ENCODE measurements at places on chromosomes 6 and 20.

GRCh38 chr6:83098589-83098988 is 31.1 kb downstream of the DOP1A start:
- DNase-seq = no peak

DNA sequence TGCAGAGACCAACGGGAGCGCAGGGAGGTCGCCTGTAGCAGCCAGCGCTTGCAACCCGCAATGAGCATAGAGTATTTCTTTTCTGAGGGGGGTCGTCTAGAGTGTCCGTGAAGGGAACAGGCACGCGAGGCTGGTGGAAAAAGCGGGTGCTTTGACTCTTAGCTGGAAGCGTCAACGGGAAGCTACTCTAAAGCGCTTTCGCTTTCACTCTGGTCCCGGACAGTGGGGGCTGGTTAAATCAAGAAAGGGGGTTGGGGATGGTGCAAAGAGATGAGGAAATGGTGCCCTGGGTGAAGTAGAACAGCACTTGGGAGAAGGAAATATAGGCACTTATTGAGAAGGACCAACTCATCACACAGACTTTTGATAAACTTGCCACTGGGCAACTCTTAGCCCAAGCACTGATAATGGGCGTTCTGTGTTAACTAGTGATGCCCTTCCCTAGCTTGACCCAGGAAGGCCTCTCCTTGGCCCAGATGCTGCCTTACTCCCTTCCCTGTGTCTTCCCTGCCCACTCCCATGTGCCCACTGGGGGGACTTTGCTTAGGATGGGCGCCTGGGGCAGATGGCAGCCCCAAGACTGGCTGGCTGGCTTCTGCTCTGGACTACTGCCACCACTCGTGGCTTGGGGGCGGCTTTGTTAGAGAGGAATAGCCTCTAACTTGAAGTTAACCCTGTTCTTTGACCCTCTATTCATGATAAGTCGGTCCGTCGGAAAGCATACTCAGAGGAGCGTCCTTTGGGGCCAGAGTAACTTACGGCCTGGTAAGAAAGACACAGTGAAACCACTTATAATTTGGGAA is 585 bp downstream of the PSMB9 start:
- no peak for DNase-seq

DNA sequence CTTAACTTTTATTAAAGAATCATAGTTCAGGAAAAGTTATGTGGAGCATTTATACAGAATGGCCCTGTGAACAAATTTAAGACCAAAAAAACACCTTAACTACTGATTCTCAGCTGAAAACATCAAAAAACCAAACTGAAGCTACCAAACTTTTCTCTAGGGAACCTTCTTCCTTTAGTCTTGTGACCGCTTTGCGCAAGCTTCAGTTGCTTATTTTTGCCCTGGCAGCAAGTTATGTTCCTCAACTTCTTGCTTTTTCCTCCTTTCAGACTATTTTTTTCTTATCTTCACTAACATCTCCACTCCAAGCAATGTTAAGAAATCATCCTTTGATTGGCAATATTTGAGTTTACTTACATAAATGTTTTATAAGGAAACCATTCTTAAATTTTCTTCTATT is 100.1 kb downstream of the MYB start:
- no peak for DNase-seq

DNA sequence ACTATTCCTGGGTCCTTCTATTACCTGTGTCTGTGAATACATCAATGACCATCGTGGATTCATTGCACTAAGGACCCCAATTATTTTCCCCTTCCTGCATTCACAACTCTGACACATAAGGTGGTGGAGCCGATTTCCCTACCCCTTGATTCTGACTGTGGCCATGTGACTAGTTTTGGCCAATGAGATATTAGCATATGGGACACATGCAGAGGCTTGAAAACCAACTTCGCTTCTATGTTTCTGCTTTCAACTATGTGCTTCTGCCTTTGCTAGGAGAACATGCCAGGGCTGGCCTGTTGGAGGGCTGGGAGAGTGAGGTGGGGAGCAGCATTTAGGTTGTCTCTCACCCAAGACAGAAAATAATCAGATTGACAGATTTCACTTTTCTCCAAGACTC is 483.1 kb upstream of the JAG1 start:
- no peak for DNase-seq

DNA sequence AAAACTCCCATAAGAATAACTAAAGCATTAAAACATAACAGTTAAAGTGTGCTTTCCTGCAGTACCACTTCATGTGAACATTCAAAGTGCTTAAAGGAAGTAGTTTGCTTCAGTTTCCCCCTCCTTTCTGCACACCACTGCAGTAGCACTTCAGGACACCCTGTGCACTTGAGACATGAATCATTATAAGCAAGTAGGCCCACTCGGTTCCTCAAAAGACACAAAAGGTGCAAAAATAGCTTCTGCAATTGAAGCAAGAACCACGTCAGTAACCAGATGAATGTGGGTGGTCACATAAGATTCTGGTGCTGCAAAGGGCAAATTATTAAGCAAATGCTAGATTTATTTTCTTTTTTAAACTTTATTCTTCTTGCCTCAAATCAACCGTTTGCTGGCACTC is 160.6 kb downstream of the HIVEP2 start:
- no peak for DNase-seq

Measured in neuronal stem cell (in vitro differentiated cells).